Fibroblast of skin of abdomen (primary cell): ENCODE measurements at places on chromosomes 2 and 18.

DNA sequence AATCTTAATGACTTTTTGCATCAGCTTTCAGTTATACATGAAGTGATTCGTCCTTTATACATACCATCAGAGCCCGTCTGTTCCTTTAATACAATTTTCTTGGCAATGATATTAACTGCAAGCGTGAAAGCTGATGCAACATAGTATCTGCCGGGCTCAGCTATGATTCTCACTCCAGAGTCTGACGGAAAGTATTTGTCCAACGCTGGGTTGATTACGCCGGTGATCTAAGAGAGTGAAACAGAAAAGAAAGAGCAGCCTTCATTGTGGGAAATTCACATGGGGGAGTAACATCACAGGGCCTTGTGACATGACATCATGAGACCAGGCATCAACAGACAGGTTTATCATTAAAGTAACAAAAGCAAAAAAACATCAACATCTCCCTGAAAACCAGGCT, 6.2 kb downstream of the ODC1 start:
- peak; percentile 43 for DNase-seq

GRCh38 chr2:113160962-113161361, 12.8 kb upstream of the PSD4 start:
- DNase-seq = no peak

GRCh38 chr18:56001576-56001975, 413.6 kb upstream of the TCF4 start:
- peak; percentile 34 for DNase-seq

DNA sequence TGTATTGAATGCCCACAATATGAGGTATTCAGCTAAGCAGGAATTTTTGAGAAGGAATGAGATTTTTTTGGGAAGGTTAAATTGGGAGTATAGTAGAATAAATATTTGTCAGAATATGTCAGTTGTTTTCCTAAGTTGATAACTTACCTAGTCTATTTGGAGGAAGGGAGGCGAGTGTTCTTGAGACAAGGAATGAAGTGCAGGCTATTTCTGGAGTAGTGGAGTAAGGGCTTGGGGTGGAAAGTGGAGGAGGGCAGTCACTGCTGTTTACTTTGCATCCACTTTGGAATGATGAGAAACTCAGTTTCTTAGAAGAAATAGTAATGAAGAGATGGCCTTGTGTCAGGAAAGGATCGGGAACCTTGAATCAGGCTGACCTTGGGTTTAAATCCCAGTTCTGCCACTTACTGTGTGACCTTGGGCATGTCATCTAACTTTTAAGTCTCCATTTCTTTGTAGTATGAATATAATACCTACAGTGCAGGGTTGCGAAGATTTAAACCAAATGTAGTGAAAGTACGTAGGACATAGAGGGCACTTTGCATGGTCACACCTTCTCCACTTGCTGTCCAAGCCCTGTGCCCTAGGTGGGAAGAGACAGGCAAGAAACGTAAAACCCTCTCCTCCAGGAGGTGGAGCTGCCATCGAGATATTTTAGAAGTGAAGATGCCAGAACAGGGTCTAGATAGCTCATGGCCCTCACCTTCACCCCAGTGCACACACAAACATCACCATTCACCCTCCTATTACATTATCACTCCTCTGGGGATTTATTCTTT, 25.2 kb upstream of the CYP27A1 start:
- no peak for DNase-seq

DNA sequence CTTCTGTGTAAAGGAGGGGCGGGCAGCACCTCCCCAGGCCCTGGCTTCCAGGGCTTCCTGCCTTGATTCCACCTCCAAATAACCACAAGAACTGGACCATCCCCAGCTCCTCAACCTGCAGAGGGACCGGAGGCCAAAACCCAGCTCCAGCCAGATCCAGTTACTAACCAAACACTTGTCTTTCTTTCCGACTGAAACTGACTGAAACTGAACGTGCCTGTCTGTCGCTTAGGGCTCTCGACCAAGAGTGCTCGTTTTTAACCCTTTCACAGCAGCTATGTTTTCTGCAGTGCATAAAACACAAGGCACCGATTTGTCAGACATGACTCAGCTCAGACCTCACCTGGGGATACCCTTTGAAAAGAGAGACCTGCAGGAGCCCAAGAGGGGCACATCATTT, 249.9 kb upstream of the SIX2 start:
- no peak for DNase-seq

DNA sequence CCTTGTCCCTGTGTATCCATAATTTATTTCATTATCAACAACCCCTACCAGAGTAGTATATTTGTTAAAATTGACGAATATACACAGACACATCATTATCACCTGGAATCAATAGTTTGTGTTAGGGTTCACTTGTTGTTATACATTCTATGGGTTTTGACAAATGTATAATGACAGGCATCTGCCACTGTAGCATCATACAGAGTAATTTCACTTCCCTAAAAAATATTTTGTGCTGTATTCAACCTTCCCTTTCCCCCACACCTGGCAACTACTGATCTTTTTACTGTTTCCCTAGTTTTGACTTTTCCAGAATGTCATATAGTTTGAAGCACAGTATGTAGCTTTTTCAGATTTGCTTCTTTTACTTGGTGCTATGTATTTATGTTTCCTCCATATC, 132.0 kb downstream of the ZNF804A start:
- no peak for DNase-seq

DNA sequence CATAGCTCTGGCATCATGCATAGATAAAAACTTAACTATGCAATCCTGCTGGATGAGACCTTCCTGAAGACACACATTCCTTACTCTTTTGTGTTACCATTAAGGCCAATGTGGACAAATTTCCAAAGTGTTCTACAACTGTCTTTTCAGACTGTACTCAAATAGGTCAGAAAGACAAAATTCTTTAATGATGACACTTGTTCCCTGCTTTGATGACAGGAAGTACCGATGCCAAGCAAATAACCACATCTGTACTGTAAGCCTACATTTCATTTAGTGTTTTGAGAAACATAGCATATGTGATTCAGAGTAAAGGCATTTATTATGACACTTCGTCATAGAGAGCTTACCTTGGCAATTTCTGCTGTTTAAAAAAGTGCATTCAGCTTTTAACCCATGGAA, 55.0 kb downstream of the PMAIP1 start:
- DNase-seq = peak; percentile 67

DNA sequence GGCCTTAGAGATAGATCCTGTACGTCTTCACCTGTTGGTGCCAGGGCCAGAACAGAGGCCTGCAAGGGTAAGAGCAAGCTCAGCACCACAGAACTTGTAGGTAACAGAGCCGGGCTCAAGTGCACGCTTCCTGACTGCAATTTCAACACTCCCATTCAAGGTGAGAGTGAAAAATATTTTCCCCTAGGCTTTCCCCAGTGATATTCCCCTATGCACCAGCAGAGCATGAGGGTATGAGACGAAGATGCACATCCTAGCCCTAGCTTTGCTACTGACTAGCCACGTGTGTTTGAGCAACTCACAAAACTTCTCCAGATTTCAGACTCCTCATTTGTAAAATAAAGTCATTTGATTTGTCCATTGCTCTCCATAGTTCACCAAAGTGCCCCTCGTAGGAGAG, 411.6 kb downstream of the ZNF521 start:
- DNase-seq = no peak

DNA sequence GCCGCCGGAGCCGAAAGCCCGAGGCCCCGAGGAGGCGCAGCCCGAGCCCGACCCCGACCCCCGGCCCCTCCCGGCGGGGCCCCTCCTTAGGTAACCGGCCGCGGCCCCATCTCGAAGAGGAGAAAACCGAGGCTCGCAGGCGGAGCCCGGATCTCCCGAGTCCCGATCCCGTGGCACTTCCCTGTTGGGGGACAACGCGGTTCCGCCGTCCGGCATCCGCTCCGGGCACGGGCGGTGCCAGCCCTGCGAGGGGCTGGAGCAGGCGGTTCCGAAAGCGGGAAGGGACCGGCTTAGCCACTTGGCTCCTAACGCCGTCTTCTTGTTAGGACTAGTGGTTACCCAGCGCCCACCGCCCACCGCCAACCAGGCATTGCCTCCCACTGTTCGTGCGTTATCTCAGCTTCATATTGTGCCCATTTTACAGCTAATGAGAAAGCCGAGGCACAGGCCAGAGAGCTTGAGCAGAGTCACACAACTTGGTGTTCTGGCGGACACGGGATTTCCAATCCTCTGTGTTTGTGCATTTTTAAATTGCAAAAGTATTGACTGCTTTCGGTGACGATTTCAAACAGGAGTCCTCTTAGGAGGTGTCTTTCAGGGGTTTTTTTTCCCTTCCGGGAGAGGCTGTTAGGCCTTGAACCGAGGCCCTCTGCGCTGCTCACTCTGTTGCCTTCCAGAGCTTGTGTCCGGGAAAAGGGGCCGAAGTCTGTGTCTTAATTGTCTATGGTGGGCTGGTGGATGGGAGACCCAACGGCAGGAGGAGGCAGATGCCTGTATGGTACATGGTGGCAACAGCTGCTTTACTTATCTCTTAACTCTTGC, 562 bp downstream of the CENPA start:
- no peak for DNase-seq

DNA sequence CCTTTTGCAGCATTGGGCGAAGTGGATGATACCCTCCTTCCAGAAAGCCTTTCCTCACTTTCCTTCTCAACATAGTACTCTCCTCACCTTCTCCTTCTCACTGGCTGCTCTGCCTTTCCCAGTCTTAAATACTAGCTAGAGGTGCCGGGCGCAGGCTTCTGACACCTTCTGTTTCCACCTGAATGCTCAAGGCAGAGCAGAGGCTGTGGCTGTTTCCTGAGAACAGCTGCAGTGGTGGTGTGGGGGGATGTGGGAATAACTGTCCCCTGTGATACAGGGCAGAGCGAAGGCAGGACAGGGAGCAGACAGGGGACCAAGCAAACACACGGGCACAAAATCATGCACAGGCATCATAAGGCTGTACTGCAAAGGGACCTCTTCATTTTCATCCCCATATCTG, 303.1 kb downstream of the SS18 start:
- DNase-seq = no peak

- peak; percentile 100 for DNase-seq
Observed at GRCh38 chr2:73089270-73090030, 17.9 kb upstream of the SFXN5 start.

GRCh38 chr18:2906704-2907549, 60.1 kb downstream of the EMILIN2 start:
- peak; percentile 22 for DNase-seq

DNA sequence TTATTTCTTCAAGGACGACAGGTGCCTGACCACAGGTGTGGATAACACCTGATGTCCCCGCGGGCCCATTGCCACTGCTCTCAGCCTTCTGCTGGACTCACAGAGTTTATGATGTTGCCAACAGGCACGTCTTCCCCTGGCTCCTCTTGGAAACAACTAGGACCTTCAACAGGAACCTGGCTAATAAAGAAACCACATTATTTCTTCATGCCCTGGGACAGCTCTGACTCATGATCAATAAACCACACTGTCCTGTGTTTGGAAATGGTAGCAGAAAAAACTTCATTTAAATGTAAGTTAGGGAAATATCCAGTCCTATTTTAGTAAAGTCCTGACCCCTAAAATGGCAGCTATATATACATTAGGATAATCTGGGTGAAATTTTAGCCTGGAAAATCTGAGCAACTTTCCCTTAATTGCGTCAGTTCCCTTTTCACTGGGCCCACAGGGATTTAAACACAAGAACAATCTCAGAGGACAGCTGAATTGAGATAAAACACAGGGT, 158.9 kb downstream of the VAPA start:
- DNase-seq = peak; percentile 61

DNA sequence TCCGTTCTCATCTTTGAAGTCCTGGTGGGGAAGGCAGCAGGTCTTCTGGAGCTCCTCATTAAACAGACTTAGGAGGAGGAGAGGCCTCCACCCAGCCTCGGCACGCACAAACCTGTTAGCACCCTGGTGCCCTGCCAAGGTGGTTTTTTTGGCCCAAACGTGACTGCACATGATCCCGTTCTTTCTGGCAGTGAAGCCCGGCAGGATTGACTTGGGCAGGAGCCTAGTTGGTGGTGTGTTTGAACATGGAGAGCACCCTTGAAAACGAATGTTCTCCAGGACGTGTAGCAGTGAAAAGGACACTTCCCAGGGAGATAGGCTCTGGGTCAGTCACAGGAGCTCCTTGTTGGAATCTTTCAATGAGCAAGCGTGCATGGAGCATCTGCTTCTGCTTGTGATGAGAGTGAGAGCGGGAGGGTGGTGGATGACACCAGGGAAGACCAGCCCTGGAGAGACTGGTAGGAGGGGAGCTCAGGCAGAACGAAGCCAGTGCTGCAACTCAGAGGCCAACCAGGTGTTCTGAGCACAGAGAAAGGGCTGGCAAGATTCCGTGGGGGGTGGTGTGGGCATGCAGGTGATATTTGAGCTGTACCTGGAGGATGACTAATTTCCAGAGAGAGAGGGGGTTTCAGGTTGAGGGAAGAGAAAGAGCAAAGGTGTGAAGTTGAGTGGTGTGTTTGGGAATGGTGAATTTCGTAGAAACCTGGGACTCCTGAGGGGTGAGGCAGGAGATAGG, 73.8 kb downstream of the TANC1 start:
- DNase-seq = no peak

GRCh38 chr18:28541276-28541930, 364.5 kb upstream of the CDH2 start:
- DNase-seq = no peak

- peak; percentile 47 for DNase-seq
Observed at GRCh38 chr2:237704501-237705434, 77.4 kb downstream of the LRRFIP1 start.

DNA sequence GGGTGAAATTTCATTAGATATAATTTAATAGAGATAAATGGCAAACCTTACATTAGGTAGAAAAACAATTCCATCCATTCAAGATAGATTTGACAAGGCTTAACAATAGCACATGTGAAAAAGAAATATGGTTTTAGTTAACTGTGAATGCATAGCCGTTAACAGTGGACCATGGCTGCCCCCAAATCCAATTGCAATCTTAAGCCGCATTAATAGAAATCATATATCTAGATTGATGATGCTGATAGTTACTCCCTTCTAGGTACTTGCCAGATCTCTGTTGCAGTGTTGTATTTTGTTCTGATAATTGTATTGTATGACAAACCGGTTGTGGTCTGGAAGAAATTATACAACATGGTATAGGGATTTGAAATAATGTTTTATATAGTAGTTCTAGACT, 139.8 kb downstream of the GPD2 start:
- no peak for DNase-seq

DNA sequence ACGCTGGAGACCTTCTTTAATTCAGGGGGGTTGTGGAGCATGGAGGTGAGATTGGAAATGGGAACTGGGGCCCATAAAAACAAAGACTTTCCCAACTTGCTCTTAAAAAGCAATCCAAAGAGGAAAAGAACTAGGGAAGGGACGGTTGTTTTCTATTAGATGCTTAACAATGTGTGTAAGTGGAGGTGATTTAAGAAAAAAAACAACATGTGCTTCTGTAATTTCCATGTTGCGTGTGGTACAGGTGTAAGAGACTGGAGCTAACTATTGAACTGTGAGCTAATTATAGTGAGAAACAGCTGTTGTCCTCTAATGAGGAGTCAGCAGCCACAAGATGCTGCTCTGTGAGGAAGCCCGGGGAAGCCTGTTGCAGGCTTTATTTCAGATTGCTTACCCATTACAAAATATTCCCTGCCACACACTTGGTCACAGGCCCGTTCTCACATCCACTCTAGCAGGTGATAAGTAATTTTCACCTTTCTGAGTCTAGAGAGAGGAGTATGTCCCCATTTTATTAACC, 280.6 kb upstream of the PARD3B start:
- DNase-seq = no peak
